D341Med (cell line): ENCODE measurements at places on chromosomes 13 and 19.

DNA sequence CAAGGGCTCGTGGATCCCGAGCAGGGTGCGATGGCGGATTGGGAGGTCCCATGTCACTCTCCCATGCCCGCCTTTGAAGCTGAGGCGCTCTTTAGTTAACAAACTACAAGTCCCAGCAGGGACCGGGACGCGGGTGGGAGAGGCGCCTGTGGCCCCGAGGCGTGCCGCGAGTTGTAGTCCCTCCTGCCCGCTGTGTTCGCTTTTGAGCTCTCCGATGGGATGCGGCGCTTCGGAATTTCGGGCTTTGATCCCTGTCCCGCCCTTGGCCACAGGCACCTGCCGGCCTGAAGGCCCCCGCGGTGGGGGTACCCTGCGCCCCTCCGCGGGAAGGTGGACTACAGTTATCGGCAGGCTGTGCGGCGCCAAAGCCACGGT is 11.0 kb downstream of the CYTH2 start:
- DNase-seq, result no peak

- DNase-seq, result no peak
Measured at GRCh38 chr19:46491975-46492682, 3.5 kb downstream of the PNMA8B start.

GRCh38 chr19:45767410-45767880 is 1.6 kb downstream of the SIX5 start:
- DNase-seq, result no peak

DNA sequence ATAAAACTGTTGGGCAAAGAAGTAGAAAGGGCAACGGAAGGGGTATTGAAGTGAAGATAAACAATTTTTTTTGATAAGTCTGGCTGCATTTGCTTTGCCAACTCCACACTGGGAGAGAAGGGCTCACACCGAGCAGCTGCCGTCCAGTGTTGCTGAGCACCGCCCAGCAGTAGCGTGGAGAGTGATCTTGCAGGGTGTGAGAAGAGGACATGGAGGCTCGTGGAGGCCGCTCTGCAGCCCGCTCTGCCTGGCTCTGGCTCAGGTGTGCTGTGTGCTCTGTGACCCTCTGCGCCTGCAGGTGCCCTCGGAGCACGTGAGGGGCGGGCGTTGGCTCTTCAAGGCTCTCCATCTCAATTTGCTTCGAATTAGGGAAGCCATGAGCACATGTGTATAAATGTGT is 35.9 kb upstream of the TEX29 start:
- DNase-seq, result no peak

DNA sequence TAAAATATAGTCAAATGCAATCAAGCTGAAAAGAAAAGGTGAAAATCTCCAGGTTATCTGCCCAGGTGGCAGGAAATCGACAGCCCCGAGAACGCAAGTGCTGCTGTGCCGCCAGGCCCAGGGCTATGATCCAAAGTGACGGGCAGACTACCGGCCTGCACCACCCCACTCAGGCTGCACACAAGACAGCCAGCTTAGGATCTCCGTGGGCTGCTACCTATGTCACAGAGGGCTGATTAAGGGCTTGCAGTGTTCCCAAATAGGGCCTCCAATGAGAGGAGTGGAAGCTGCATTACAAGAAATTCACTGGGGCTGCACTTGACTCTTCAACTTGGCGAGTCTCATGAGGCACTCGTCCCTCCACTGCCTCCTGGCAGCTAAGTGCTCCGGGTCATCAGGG is 121.8 kb downstream of the CRYL1 start:
- DNase-seq, result no peak

DNA sequence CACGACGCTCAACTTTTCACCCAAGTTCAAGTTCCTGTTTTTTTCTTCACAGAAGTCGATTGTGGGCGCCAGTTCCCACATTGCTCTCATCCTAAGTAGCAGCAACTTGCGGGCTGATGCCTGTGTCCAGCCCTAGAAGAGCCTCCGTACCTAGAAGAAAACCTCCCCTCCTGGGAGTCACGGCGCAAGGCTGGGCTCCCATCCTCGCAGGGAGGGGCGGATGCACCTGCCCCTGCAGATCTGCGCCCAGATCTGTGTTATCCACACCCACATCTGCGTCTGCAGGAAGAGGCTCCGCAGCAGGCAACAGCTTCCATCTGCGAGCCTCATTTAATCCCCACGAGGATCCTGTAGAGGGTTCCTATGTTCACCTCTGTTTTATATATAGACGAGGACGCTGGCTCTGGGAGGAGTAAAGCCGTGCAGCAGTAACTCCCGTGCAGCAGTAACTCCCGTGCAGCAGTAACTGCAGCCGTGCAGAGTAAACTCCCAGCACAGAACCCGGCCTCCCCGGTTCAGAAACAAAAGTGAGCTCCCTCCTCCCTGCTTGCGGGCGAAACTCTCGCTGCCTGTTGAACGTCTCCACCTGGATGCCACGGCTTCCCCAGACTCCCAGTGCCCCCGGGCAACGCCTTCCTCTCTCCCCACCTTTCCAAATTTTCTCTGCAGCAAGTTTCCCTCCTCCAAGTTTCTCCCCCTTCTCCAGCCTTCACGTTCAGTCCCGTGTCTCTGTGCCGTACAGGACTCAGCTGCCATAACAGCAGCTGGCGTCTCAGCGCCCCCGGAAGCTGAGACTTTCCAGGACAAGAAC is 23.5 kb upstream of the LAIR1 start:
- no peak for DNase-seq

DNA sequence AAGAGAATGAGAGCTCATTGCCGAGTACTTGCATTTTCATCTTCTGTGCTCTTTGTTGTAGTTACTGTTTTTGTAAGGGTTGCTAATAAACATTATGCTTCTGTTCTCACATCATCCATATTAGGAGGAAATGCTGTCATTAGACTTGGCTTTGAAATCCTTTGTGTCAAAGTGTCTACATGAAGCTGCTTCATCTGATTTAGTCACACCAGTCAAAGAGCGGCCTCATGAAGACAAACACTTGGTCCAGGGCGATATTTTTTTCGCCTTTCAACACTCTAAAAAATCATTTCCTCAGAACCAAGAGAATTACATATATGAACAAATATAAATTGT is 105.0 kb downstream of the SPRY2 start:
- DNase-seq, result no peak

DNA sequence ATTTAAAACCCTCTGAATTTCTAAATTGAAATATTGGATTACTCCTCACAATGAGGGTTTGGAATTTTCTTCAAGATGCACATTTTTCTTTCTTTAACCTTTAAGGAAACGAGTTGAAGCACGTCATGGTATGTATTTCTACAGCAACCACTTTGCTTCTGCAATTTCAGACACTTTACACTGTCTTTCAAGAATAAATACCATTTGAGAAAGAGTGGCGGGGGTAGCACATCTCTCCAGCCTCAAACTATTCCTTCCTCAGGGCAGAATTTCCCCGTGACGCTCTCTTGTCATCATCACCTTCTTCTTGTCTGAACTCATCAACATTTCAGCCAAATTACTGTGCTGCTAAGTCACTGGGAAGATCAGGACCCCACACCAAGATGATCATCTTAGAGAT is 1073.4 kb downstream of the EFNB2 start:
- no peak for DNase-seq

- no peak for DNase-seq
Measured at GRCh38 chr19:17092696-17093095, 17.1 kb downstream of the MYO9B start.

DNA sequence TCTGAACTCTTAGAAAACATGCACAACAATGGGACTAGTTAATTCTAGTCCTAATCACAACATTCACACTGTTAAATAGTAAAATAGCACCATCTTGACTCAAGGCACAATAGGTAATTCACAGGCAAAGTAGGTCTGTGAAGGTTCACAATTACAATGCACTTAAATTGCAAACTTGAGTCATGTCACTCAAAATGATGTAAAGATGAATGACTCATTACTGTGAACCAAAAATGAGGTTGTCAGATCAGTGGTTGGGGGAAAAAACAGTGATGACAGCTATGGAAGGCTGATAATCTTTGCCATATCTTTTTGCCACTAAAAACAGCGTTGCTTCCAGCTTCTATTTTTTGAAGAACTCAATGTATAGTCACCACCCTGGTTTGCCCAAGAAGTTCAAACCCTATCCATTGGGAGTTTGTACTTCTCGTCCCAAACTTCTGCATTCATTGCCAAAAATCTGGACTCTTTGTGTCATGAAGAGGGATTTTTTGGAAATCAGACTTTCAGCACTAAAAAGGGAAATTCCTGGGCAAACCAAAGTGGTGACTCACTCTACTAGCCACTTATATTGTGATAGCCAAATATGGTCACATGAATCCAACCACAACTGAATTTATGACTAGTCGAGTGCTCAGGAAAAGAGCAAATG is 200.9 kb upstream of the TMTC4 start:
- DNase-seq, result no peak

GRCh38 chr19:39745643-39746042 is 7.8 kb upstream of the CLC start:
- no peak for DNase-seq

- DNase-seq, result no peak
Measured at GRCh38 chr13:93925990-93926389, 553.5 kb downstream of the DCT start.

GRCh38 chr13:102983496-102983895 is 82.7 kb downstream of the SLC10A2 start:
- no peak for DNase-seq

GRCh38 chr13:28653111-28653510 is 5.8 kb upstream of the POMP start:
- no peak for DNase-seq

DNA sequence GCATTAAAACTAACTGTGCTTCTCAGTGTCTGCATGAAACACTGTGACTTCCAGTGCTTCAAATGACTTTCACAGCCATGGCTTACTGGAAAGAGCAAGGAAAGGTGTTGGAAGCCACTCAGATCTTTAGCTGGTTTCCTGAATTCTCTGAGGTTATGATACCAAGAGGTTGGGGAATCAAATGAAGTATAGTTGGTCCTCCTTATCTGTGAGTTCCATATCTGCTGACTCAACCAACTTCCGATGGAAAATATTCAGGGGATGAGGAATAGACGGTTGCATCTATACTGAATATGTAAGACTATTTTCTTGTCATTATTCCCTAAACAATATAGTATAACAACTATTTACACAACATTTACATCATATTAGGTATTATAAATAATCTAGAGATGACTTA is 32.4 kb downstream of the EPSTI1 start:
- no peak for DNase-seq

DNA sequence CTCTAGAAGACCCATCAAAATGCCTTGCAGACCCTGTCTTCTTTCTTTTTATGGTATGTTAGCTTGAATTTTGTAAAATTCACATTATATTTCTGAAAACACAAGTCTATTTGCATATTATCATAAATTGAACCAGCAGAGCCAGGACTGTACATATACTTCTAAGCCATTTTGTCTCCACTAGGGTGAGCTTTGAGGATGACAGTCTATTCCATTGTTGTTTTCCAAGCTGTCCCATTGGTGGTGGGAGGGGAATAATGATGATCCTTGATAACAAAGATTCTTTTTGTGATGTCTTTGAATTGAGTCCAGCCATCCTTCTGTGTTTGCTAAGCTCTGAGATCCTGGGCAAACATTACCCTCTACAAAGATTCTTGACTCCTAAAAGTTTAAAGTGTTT is 359.3 kb upstream of the PCDH20 start:
- DNase-seq, result no peak

DNA sequence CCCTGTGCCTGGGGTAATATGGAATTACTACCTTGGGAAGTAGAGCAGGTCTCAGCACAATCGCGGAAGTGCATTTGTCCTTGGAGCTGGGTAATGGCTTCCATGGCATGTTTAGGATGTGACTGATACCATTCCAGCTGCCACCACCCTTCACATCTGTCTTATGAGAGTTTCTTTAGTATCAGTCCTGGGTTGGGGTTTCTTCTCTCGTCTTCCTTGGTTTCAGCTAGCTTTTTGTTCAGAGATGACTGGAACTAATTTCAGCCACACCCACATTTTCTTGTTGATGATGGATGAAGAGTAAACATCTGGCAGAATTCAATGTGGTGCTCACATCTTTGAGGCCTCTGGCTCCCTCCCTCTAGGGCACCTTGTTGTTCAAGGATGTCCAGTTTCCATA is 212.9 kb upstream of the SOX21 start:
- DNase-seq, result no peak

GRCh38 chr19:9296336-9296735 is 13.3 kb downstream of the ZNF699 start:
- DNase-seq, result no peak

- DNase-seq, result peak; percentile 72
Measured at GRCh38 chr19:55179606-55180484, at the start of gene SYT5. Gene SYT5 (minus strand): TSS chr19:55180289. CDS start chr19:55179041, 1,248 bp downstream.

DNA sequence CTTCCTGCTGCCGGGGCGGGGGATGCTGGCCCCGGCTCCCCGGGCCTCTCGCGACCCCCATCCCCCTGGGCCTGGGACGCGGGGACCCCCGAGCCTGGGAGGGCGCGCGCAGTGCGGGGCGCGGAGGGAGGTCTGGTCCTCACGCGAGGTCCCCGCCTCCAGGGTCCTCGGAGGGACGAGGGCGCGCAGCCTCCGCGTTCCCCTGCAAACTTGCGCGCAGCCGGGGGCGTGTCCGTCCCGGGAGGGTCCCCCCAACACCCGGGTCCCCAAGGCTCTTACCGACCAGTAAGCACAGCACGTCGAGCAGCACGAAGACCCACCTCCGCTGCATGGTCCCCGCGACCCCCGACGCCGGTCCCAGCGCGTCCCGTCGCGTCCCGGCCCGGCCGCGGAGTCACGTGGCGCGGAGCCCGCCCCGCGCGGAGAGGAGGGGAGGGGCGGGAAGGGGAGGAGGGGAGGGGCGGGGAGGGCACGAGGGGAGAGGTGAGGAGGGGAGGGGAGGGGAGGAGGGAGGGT is at the start of gene PLPP2:
Gene PLPP2, minus strand, starts transcription at position 398 of the 516 bp plus-strand sequence. Its CDS starts 67 bp downstream, at position 331.
- DNase-seq, result peak; percentile 58

GRCh38 chr19:9793071-9793591 is 24.6 kb upstream of the ZNF846 start:
- DNase-seq, result no peak

GRCh38 chr13:40756042-40756441 is 14.9 kb downstream of the MRPS31 start:
- no peak for DNase-seq

GRCh38 chr19:5635427-5635826 is 12.5 kb downstream of the SAFB start:
- no peak for DNase-seq

DNA sequence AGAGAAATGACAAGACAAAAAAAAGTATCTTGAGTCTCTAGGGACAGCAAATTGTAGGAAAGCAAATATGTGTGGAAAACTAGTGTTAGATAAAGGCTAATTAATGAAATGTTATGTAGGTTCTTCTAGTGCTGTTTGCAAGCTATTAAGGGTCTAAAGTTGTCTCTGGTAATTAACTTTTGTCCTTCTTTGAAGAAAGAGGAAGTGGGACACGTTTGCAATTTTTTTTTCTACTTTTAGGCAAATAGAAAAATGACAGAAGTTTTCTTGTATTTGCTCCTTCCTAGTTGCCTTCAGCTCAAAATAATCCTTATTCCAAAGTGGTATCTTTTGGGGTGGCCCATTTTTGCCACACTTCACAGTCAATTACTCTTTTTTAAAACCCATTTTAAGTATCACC is 1877.7 kb upstream of the PRR20A start:
- DNase-seq, result no peak

DNA sequence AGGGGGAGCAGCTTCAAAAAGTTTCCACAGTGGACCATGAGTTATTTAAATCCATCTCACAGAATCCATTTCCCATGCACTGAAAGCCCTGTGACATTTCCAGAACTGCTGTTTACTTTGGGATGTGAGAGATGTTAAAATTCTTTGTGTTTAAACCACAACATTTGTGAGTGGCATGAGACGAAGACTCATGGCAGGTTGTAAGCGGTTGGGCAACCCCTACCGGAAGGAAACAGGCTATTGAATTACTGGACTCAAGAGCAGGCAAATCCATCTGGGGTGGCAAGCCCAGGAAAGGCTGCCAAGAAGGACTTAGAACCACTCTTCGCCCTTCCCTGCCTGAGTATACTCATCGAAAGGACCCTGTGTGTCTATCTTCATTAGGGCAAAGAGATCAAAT is 22.3 kb upstream of the CLDN10 start:
- no peak for DNase-seq
